ENCODE measurements at places on chromosomes 12 and 14.

DNA sequence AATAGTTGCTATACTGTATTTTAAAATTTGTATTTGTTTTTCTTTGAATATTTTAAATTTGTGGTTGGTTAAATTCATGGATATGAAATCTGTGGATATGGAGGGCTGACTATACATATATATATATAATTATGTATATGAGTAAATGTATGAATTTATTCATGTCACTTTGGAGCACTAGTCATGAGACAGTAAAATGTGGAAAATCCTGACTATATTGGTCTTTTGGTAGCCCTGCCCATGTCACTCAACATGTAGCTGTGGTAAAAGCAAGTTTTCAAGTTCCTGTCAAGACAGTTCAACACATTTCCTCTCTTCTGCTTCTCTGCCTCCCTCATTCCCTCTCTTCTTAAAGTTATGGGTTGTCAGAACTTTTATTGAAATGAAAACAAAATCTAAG, 17.3 kb upstream of the C12orf71 start:
- DNase-seq: no peak

- no peak for DNase-seq
These were observed 9.3 kb downstream of the ITGA7 start for GRCh38 chr12:55698241-55698955.

GRCh38 chr12:32536000-32536345, 136.6 kb downstream of the FGD4 start:
- DNase-seq: no peak

- DNase-seq: no peak
These were observed 271.0 kb downstream of the APAF1 start for GRCh38 chr12:98916106-98916505.

DNA sequence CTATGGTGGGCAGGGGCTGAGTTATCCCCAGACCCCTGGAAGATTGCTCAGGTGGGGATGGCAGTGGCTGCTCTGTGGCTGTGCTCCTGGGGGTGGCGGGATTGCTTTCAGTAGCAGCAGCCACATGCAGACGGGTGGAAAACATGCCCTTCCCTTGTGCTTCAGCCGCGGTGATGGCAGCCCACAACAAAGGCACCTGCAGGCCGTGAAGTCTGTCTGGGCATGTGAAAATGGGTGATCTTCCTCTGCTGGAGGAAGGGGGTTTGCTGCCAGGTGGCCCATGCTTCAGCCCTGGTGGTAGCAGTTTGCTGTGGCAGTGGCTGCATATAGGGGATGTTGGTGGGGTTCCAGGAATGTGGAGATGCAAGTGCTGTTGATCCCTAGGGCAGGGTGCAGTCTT, 326.2 kb upstream of the RGS6 start:
- no peak for DNase-seq
